Stomach (tissue), 19 donors: ENCODE measurements at places on chromosomes 12 and 14. TPM values are rescaled to one million over a fixed set of nuclear protein-coding genes. Genes with fewer than 3 reads are reported as not detected.
A peak's percentile ranks its signal among the peaks of the same experiment; 100 is the strongest.

POLE2 gene
- 7.6 TPM for total RNA-seq

DNA sequence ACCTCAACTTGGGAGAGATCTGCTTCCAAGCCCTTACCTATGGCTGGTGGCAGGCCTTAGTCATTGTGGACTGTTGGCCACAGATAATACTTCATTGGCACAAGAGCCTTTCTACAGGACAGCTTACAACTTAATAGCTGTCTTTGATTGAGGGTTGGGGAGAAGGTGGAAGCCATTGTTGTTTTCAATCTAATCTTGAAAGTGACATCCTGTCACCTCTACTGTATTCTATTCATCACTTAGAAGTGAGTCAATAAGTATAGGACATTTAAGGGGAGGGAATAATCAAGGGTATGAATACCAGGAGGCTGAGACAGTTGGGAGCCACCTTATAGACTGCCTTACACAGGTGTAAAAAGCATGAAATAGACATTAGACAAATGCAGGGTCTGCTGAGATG is 906.3 kb downstream of the NRXN3 start:
- H3K4me3 ChIP-seq, result no peak overlapping the region
- no peaks in the 10 kb centered on the region for H3K4me1 ChIP-seq
- H3K27me3 ChIP-seq, result no peaks in the 10 kb centered on the region

GRCh38 chr14:83255015-83255726 is 1721.5 kb upstream of the SEL1L start:
- no peaks in the 10 kb centered on the region for H3K4me1 ChIP-seq
- DNase-seq, result no peak
- H3K4me3 ChIP-seq, result no peak overlapping the region

PLCZ1 gene
- total RNA-seq, result not detected

DNA sequence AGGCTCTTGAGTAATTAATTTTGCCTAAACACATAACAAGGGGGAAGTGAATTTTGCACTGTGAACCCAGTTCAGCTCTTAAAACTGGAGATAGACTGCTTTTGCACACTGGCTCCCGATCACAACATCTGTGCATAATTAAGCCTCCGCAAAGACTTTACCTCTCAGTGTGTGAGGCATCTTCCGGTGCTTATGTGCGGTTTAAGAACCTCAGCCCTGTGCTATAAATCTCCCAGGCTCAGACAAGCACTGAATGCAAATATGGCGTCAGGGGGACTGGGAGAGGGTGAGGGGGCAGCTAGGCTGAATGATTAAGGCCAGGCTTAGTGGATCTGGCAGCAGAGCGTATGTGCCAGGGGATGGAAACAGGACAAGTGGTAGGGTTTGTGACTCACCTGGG is 103.3 kb downstream of the ADCK1 start:
- no peak for DNase-seq
- H3K4me3 ChIP-seq, result no peak overlapping the region
- no peak overlapping the region for H3K27ac ChIP-seq
- H3K4me1 ChIP-seq, result no peaks in the 10 kb centered on the region
- no peaks in the 10 kb centered on the region for H3K27me3 ChIP-seq

DNA sequence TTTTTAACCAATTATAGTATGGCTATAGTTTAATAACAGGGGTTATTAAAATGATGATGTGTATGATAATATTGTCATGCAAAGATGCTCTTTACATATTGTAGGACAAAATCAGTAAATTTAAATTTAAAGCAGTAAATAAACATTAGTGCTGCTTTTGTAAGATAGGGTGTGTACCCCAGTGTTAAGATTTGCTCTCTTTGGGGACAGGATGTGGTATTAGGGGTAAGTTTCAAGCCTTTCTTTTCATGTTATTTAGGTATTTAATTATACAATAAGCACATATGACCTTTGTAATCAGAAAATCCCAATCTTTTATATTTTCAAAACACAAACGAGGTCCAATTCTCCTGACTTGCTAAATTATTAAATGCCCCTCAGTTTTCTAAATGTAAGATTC is 39.7 kb upstream of the RPH3A start:
- H3K27ac ChIP-seq, result no peak overlapping the region
- H3K4me3 ChIP-seq, result no peak overlapping the region
- no peaks in the 10 kb centered on the region for H3K27me3 ChIP-seq
- H3K4me1 ChIP-seq, result no peaks in the 10 kb centered on the region
- DNase-seq, result no peak
- H3K36me3 ChIP-seq, result no peaks in the 10 kb centered on the region

NTN4 gene
- total RNA-seq, result 11.0 TPM

CEBPE gene
- not detected for total RNA-seq

DNA sequence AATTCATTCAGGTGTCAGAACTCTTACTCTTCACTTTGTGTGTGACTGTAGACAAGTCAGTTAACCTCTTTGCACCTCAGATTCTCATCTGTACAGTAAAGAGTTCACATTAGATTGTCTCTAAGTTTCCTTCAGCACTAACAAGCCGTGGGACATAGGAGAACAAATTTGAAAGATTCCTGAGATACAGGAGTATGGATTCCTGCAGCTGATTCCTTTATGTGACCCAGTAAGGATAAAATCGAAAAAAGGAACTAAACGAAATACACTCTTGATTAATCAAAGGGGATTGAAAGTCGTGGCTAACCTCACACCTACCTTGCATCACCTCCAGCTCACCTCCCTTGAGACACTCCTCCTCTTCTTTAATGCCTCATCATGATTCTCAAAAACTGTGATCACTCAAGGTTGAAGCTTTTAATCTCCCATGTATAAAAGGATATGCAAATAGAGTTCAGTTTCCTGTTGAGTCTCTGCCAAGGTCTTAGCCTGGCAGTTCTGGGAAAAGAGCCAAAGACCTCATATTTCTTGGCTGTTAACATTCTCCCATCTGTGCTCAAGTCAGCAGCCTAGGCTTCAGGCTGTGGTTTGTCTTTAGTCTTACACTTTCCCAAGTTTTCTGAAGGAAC is 156.6 kb downstream of the DAD1 start:
- H3K27ac ChIP-seq, result peak overlapping the region; percentile 63
- no peaks in the 10 kb centered on the region for H3K36me3 ChIP-seq
- peak; percentile 95 for DNase-seq
- no peaks in the 10 kb centered on the region for H3K27me3 ChIP-seq
- no peak overlapping the region for H3K4me3 ChIP-seq

POTEM gene
- total RNA-seq, result not detected

OR4K17 gene
- total RNA-seq, result not detected

DNA sequence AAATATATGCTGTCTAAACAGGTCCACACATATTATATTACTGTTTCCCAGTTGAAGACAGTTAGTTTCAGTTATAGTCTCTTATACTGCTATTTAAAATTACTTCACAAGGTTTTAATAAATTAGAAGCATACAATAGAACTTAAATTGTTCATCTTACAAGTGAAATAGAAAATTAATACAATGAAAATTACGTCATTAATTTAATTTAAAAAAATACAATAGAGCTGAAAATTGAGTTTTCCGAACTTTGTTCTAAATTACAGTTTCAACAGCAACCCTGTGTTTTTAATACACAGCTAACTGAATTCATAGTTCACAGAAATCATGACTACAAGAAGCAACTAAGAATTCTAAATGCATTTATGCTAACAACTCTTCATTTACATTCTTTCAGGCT is 525.7 kb upstream of the FOXG1 start:
- no peak overlapping the region for H3K27ac ChIP-seq
- H3K36me3 ChIP-seq, result no peaks in the 10 kb centered on the region
- H3K4me1 ChIP-seq, result no peaks in the 10 kb centered on the region
- DNase-seq, result no peak

RD3L gene
- total RNA-seq, result not detected

DNA sequence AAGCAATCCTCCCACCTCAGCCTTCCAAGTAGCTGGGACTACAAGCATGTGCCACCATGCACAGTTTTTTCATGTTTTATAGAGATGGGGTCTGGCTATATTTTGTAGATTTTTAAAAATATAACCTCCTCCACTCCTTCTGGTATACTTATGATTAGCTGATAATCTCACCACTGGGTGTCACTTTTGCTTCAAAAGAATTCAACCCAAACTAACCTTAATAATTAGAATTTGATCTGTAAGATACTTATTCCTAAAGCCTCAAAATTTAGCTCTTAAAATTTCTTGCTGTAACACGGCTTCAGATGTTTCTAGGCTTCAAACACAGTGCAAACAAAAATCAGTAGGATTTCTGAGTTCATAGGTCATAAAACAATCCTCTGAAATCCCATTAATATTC is 130.3 kb downstream of the CEP83 start:
- no peaks in the 10 kb centered on the region for H3K27me3 ChIP-seq
- H3K36me3 ChIP-seq, result peaks cover 25% of the 10 kb centered on the region
- H3K27ac ChIP-seq, result no peak overlapping the region
- no peaks in the 10 kb centered on the region for H3K4me1 ChIP-seq
- no peak for DNase-seq

AGAP2 gene
- 5.7 TPM for total RNA-seq

- H3K36me3 ChIP-seq, result no peaks in the 10 kb centered on the region
- no peak overlapping the region for H3K27ac ChIP-seq
- no peaks in the 10 kb centered on the region for H3K4me1 ChIP-seq
- DNase-seq, result no peak
These were observed 89.0 kb upstream of the BCL11B start for GRCh38 chr14:99360774-99361595.

- H3K27ac ChIP-seq, result no peak overlapping the region
- peaks cover 100% of the 10 kb centered on the region for H3K36me3 ChIP-seq
- H3K27me3 ChIP-seq, result no peaks in the 10 kb centered on the region
- H3K4me3 ChIP-seq, result no peak overlapping the region
- no peaks in the 10 kb centered on the region for H3K4me1 ChIP-seq
These were observed 7.6 kb upstream of the NOP2 start for GRCh38 chr12:6575648-6576047.

MOAP1 gene
- 2.9 TPM for total RNA-seq

CIT gene
- total RNA-seq, result 18.7 TPM

GRCh38 chr12:30417697-30418231 is 277.9 kb downstream of the IPO8 start:
- H3K27ac ChIP-seq, result no peak overlapping the region
- no peaks in the 10 kb centered on the region for H3K27me3 ChIP-seq
- H3K4me1 ChIP-seq, result no peaks in the 10 kb centered on the region
- no peak overlapping the region for H3K4me3 ChIP-seq
- DNase-seq, result no peak
- H3K36me3 ChIP-seq, result no peaks in the 10 kb centered on the region

CLEC4D gene
- not detected for total RNA-seq

STXBP6 gene
- total RNA-seq, result 27.2 TPM

- H3K27ac ChIP-seq, result no peak overlapping the region
- H3K36me3 ChIP-seq, result no peaks in the 10 kb centered on the region
- no peak overlapping the region for H3K4me3 ChIP-seq
These were observed 207.0 kb downstream of the ATP23 start for GRCh38 chr12:58148405-58148804.

DNA sequence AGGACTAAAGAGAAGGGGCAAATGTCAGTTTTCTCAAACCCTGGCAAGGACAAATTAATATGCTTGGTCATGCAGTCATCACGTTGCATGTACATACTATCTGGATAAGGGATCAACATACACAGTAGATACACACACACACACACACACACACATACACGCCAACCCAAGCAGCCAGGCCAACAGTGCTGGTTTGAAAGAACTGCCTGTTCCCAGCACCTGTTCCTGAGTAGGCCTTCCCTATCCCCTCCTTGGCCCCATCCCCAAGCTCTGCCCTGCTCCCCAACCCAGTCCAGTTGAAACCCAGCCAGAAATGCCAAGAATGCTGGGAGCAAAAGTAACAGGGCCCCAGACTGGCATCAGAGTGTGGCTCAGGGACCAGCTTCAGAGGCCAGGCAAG is 4.4 kb downstream of the ITGA7 start:
- peak; percentile 48 for DNase-seq
- no peaks in the 10 kb centered on the region for H3K27me3 ChIP-seq
- no peaks in the 10 kb centered on the region for H3K36me3 ChIP-seq
- H3K4me3 ChIP-seq, result peak overlapping the region; percentile 68
- peak overlapping the region; percentile 20 for H3K27ac ChIP-seq

DYNLL1 gene
- total RNA-seq, result 107 TPM

ABCD2 gene
- not detected for total RNA-seq

SCNN1A gene
- total RNA-seq, result 284 TPM

TC2N gene
- total RNA-seq, result 162 TPM

- DNase-seq, result no peak
- peaks cover 72% of the 10 kb centered on the region for H3K4me1 ChIP-seq
- H3K4me3 ChIP-seq, result no peak overlapping the region
- H3K27me3 ChIP-seq, result no peaks in the 10 kb centered on the region
- no peak overlapping the region for H3K27ac ChIP-seq
These were observed 38.6 kb downstream of the CCDC88C start for GRCh38 chr14:91378930-91379578.

DNA sequence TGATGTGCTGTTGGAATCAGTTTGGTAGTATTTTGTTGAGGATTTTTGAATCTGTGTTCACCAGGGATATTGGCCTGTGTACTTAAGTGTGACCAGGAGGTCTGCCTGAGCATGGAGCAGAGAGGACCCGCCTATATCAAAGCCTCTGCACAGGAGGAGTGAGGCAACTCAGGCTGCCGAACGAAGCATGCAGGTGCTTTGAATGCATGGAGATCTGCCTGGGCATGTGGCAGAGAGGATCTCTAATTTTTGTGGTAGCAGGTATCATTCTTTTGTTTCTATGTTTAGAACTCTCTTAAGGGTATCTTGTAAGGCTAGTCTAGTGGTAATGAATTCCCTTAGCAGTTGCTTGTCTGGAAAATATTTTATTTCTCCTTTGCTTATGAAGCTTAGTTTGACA is 26.9 kb downstream of the RAB3IP start:
- peaks cover 23% of the 10 kb centered on the region for H3K36me3 ChIP-seq
- no peaks in the 10 kb centered on the region for H3K27me3 ChIP-seq
- DNase-seq, result no peak
- H3K27ac ChIP-seq, result no peak overlapping the region

GRCh38 chr12:124795081-124795948 is 68.3 kb downstream of the SCARB1 start:
- H3K4me1 ChIP-seq, result no peaks in the 10 kb centered on the region
- H3K27ac ChIP-seq, result no peak overlapping the region
- no peak overlapping the region for H3K4me3 ChIP-seq
- H3K36me3 ChIP-seq, result peaks cover 20% of the 10 kb centered on the region
- H3K27me3 ChIP-seq, result no peaks in the 10 kb centered on the region
